ENCODE measurements at places on chromosomes 12 and 14.

DNA sequence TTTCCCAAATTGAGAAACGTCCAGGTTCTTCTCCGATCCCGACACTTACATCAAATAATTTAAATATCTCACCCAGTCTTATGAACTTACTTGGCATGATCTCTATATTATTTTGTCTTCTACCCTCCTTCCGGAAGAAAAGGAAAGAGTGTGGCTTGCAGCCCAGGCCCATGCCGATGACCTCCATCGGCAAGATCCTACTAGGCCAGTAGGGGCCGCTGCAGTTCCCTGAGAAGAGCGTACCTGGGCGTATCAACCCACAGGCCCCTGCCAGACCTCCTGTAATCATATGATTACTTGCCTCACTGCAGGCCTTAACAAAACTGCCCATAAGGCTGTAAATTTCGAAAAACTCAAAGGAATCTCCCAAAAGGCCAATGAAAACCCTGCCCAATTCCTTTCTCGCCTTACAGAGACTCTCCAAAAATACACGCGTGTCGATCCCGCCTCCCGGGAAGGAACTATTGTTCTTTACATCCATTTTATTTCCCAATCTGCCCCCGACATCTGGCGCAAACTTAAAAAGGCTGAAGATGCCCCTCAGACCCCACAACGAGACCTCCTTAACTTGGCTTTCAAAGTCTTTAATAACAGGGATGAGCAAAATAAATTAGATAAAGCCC, 69.6 kb downstream of the MOK start:
- peak; percentile 85 for DNase-seq

- no peak for DNase-seq
These were observed 20.0 kb downstream of the RHOJ start for GRCh38 chr14:63224196-63224595.

- no peak for DNase-seq
These were observed 49.9 kb downstream of the PPP2R5E start for GRCh38 chr14:63493246-63493645.

- peak; percentile 52 for DNase-seq
These were observed 142.5 kb downstream of the PHLDA1 start for GRCh38 chr12:75888874-75889613.

DNA sequence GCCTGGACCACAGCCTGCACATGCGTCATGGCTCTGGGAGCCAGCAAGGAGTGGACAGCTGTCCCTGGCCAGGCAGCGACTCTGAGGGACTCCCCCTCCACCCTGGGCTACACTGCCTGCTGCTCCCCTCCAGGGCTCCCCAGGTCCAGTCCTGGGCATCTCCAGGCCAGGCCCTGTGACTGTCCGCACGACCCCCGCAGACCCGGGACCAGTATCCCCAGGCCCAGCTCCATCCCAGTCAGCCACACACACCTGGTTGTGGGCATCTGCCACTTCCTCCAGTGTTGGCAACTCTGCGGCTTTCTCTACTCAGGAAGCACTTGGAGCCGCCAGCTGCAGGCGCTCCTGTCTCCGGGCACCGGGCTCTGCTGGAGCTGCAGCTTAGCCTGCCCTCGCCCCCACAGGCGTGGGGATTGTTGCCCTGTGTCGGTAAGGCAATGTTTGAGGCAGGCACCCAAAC, 2.4 kb downstream of the ULK1 start:
- DNase-seq, result no peak

DNA sequence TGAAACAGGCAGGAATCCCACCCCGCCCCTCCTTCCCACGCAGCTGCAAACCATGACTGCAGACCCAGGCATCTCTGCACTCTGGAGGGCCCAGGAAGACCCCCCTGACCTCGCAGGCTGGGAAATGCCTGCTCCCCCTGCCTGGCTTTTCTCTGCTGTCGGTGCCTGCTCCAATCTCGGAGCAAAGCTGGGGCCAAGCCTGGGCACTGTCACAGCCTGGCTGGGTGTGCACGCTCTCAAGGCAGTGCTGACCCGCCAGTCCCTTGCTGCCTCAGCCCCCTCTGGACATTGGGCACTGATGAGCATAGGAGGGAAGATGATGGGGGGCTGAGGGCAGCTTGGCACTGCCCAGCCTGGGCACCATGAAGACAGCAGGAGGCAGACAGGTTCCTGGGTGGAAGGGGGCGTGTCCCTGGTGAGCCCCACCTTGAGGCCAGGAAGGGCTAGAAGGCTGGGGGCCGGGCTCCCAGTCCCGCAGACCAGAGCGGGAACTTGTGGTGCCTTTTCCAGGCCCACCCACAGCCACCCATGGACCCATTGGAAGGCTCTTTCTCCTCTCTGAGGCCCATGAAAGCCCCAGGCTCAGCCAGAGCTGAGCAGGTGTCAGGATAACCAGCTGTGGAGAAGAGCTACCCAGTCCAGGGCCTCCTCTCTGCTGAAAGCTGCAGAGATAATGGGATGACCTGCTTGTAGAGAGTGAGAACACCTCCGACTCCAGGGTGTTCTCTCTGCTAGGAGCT, 10.7 kb upstream of the ZNF605 start:
- DNase-seq, result no peak

- DNase-seq, result no peak
These were observed 29.9 kb upstream of the LRTM2 start for GRCh38 chr12:1790444-1790843.

- DNase-seq, result no peak
These were observed 365 bp downstream of the ING4 start for GRCh38 chr12:6662602-6662905.

- DNase-seq, result peak; percentile 82
These were observed 22.4 kb upstream of the FBXO21 start for GRCh38 chr12:117212563-117213190.

- DNase-seq, result peak; percentile 64
These were observed 686 bp downstream of the B4GALNT1 start for GRCh38 chr12:57632073-57632957.

DNA sequence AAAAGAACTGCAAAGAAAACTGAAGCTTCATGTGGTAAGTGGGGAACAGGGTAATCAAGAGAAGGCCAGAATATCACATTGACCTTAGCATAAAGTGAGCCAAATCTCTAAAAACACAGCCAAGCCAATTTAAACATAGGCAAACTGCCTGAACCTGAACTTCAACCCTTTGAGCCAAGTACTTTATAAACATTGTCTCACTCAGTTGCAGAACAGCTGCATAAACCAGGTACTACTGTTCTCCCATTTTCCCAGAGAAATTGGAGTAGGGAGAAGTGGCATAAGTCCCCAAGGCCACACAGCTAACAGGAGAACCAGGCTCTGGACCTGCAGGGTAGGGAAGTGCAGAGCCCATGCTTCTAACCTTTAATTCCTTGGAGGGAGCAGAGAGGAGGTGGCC, 30.4 kb upstream of the FKBP4 start:
- DNase-seq, result no peak

- no peak for DNase-seq
These were observed 141.1 kb downstream of the SLC15A5 start for GRCh38 chr12:16136219-16136988.

DNA sequence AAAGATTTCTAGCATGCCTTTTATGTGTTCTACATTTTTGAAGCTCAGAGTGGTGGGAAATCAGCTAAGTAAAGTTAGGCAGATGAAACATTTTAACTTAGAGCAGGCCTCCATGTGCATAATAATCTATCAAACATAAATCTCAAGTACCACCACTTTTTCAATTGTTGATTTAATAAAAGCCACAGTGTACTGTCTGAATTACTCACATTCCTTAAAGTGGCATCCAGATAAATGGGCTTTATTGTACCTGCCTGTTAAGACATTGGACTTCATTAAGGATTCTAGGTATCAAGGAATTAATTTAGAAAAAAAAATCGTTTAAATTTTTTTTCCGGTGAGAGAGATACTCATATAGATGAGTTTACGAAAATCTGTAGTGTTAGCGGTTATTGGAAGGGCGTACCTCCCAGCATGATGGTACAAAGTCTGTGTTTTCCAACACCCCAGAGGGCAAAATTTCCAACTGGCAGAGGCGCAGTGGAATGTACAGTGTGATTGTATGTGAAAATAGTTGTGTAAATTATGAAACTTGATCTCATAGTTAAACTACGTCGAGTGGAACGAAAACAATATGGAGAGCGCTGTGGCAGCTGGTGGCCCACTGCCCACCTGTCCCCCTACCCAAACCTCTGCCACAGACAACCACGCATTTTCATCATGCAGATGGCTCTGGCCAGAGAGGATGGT, 25.0 kb downstream of the ELK3 start:
- DNase-seq, result no peak

All from H9 (cell line).